ENCODE measurements at places on chromosomes 4 and X. TPM values are rescaled to one million over a fixed set of nuclear protein-coding genes. Genes with fewer than 3 reads are reported as not detected.

Gene EFNB1
- total RNA-seq: 3.1 TPM

Gene MAGEA2
- total RNA-seq: not detected

Gene CENPVL3
- not detected for total RNA-seq

Gene MAPK10
- total RNA-seq: 0.36 TPM

Measured in CD4-positive, alpha-beta T cell (primary cell).